ENCODE measurements at places on chromosomes 1 and 21.

DNA sequence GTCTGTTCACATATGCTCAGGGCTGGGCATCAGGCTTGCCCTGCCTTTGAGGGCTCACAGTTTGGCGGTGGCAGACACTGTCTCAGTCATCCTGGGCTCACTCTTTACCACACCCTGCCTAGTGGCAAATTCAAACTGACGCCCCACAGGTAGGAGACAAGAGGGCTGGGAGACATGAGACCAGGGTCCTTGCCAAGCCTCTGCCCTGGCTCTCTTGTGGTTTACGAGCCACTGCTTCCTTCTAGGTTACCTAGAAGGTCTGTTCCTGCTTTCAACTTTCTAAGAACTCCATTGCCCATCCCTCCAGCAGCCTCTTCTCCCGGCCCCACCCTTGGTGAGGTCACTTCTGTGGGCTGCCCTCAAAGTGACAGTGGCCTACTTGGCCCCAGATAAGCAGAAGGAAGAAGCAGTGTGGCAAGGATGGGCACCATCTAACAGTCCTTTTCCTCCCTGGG, 10.5 kb downstream of the KIF21B start:
- no peak for DNase-seq

GRCh38 chr1:191575180-191575579, 583.1 kb upstream of the RGS18 start:
- DNase-seq = no peak

DNA sequence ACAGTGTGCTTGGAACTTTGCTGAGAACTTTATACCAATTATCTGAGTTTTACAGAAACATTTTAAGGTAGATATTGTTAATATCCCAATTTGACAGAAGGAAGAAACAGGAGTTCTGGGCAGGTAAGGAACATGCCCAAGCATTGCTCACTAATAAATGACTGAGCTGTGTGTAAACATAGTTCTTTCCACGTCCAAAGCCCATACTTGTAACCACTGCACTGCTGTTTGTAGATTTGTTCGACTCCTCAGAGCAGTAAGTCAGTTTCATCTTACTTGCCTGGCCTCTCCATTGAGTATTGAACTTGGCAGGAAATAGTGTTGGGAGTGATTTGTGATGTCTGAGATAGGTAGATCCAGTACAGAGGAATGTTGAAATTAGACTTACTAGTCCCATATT, 335.1 kb downstream of the KIF26B start:
- DNase-seq = no peak

GRCh38 chr1:116842654-116843053, 67.1 kb upstream of the PTGFRN start:
- no peak for DNase-seq

- no peak for DNase-seq
These were observed 59.6 kb upstream of the FAM3B start for GRCh38 chr21:41256771-41257702.

GRCh38 chr1:204419064-204419403, 7.4 kb upstream of the PPP1R15B start:
- DNase-seq = no peak

- DNase-seq = no peak
These were observed 185.6 kb downstream of the TOMM20 start for GRCh38 chr1:234942879-234943506.

GRCh38 chr1:218694636-218695035, 349.5 kb downstream of the TGFB2 start:
- no peak for DNase-seq

DNA sequence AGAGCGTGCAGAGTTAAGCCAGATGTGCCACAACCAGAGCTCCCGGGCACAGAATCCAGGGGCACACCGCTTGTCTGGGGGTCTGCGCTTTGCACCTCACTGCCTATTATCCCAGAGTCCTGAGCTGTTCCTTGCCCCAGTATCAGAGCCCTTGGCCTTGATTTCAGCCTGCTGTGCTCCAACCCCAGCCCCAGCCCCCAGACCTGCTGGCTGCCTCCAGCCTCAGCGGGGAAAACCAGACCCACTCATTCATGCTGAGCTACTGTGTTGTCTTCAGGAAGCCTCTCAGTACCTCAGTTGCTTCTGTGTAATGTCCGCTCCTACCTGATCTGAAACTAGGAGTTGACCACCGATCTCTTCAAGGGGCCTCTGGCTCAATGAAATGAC, 1.1 kb downstream of the IKBKE start:
- DNase-seq = no peak

DNA sequence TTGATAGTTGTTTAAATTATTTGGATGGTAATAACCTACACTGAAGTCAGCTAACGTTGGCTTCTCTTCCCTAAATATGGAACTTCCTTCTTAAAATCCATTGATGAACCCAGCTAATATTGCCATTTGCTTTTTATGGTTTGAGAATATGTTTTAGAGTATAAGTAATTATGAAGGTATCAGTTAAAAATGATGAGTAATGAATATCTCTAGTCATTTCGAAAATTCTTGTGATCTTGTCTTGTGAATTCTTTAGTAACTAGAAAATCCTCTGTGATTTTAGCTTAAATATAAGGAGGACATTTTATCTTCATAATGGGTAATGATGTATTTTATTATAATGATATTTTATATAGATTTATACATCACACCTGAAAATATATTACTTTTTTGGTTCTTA, 50.5 kb downstream of the ADGRL2 start:
- DNase-seq = no peak

DNA sequence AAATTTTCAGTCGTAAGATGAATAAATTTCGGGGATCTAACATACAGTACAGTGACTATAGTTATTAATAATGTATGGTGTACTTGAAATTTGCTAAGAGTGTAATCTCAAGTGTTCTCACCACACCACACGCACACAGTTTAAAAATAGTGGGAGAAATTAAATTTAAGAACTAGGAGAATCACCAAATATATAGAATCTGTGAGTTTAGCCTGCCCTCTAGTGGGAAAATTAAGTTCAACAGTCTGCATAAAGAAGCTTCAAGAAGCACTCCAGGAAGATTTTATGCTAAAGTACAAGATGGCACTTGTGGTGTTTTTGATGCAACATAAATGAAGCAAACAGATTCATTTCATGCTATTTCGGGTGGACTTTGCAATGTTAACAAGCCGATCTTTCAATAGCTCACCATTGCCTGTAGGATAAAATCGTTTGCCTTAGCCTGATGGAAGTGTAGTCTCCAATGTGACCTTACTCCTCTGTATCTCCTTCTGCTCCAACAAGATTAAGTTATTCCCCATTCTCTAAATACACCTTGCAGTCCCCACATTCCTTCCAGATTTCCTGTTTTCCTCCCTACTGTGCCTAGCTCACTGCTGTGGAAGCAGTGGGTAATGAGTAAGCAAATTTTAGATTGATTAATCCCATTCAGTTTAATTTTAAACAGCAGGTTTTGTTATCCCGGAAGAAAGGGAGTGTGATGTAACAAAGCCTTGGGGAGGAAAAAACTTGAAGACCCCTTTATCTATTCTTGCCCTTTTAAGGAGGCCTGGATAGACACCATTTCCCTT, 8.7 kb upstream of the PIK3C2B start:
- no peak for DNase-seq

- DNase-seq = no peak
These were observed 22.1 kb downstream of the TP73 start for GRCh38 chr1:3674100-3675094.

- peak; percentile 22 for DNase-seq
These were observed 89.0 kb upstream of the CHODL start for GRCh38 chr21:18155508-18156193.

DNA sequence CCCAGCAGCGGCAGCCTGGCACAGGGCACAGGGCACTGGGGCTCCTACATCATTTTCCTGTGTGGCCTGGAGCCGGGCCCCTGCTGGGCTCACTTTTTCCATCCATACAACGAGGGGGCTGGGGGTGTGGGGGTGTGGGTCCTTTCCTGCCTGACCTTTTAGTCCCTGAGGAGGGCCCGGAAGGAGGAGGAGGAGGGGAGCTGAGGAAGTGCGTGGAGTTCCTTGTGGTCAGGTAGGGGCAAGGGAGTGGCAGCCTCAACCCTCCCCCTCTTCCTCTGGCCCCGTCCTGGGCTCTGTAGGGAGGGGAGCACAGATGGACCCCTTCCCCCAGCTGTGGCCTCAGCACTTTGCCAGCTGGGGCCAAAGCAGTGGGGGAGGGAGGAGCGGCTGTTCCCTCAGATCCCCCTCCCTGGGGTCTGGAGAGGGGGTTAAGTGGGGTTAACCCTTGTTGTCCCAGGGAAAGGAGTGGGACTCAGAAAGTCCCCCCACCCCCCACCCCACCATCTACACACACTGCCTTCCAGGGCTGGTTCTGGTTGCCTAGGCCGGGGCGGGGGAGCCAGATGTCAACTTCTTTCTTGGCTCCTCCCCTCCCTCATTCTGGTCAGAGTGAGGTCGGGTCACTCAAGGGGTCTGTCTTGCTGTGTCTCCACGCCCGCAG, 5.7 kb downstream of the NTRK1 start:
- DNase-seq = no peak

GRCh38 chr1:212685429-212685828, 14.2 kb downstream of the BATF3 start:
- no peak for DNase-seq

GRCh38 chr1:42936309-42937078, 22.2 kb downstream of the SLC2A1 start:
- DNase-seq = no peak

GRCh38 chr21:33762803-33763581, 120.7 kb downstream of the ITSN1 start:
- peak; percentile 26 for DNase-seq

DNA sequence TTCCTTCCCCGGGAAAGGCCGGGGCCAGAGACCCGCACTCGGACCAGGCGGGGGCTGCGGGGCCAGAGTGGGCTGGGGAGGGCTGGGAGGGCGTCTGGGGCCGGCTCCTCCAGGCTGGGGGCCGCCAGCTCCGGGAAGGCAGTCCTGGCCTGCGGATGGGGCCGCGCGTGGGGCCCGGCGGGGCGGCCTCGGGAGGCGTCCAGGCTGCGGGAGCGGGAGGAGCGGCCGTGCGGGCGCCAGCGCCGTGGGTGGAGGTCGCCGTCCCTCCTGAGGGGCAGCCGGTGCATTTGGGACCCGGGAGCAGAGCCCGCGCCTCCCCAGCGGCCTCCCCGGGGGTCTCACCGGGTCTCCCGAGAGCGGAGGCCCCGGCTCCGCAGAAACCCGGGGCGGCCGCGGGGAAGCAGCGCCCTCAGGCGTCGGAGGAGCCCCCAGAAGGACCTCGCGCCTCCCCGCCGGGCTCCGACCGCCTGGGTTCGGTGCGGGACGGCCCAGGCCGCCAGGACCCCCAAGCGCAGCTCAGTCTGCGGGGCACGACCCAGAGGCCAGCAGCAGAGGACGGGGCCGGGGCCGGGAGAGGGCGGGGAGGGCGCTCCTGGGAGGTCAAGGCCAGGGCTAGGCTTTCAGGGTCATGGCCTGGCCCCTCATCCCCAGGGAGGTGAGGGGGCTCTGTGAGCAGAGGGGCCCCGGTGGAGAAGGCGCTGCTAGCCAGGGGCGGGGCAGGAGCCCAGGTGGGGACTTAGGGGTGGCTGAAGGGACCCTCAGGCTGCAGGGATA, 7.2 kb upstream of the SLX9 start:
- DNase-seq = no peak

DNA sequence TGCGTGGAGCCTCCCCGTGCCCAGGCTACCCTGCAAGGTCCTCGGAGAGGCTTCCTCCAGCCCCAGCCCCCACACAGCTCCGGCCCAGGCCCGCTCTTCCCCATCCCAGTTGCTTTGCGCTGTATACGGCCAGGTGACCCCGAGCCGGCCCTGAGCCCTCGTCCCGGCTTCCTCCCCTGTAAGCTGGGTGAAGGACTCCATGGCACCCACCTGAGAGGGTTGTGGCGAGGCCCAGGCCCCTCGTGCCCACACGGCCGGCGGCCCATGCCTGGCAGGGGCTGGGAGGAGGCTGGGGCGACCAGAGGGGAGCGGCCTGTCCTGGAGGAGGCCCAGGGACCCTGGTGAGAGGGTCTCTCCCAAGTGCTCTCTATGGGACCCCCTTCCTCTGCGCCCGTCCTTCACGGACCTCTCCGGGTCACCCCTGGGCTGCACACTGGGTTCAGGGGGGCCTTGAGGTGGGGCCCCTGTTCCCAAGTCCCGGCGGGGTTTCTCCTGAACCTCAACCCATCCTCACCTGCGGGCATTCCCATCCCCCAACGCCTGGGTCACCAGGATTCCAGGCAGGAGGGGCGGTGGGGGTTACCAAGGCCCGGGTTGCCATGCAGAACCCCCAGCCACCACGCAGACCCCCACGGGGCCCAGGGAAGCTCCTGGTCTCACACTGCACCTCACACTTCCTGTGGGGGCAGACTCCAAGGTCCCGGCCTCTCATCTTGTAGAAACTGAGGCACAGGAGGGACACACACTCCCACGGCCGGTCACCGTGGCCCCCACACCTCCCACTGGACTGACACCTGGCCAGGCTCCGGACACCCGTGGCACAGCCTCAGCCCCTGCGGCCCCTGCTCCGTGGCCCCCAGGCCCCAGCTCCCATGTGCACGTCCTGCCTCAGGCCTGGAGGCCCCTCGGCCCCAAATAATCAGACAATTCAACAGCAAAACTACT, 25.2 kb downstream of the COL6A1 start:
- DNase-seq = no peak

DNA sequence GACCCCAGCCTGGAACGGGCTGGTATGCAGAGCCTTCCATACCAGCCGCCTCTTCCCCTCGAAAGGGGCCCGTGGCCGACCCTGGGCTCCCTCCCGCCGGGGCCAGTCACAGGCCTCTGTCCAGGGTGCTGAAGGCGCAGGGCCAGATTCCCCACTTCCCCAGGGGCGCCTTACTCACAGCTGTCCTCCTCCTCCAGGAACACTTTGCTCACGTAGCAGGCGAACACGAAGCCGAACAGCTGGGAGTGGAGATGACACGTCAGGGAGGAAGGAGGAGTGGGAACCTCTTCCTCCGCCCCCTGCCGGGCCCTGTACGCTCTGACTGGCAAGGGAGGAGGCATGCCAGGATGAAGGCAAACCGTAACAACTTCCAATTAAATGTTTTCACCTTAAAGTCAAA, 57.3 kb downstream of the NKAIN1 start:
- DNase-seq = peak; percentile 91

DNA sequence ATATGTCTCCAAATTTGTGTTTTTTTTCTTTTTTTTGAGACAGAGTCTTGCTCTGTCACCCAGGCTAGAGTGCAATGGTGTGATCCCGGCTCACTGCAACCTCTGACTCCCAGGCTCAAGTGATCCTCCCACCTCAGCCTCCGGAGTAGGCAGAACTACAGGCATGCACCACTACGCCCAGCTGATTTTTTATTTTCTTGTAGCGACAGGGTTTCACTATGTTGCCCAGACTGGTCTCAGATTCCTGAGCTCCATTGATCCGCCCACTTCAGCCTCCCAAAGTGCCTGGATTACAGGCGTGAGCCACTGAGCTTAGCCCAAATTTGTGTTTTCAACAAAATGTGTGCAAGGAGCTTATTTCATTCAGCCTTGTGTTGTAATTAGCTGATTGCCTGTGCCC, 59.0 kb upstream of the IFFO2 start:
- DNase-seq = no peak

GRCh38 chr1:110798691-110799256, 74.2 kb upstream of the CD53 start:
- no peak for DNase-seq

DNA sequence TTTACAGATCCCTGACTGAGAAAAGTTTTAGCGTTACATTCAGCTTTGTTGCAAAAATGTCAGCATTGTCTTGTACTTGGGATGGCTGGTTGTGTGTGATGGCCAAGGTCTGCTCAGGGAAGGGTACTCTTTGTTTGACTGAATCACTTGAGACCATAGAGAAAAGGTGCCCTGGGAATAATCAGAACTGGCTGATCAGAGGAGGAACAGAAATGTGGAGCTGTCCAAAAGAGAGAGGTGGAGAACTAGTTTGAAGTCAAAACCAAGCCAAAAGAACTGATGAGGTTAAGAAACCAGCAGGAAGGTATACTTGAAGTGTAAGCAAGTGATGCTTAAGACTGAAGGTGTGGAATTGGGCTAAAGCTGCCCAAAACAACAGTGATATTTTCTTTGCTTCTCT, 107.6 kb upstream of the LYPLAL1 start:
- DNase-seq = no peak

Data from HTR-8/SVneo (cell line).